ENCODE measurements at places on chromosomes 1 and 21.
A peak's percentile ranks its signal among the peaks of the same experiment; 100 is the strongest.

- DNase-seq: no peak
Measured at GRCh38 chr1:53639996-53640700, 98.8 kb downstream of the GLIS1 start.

DNA sequence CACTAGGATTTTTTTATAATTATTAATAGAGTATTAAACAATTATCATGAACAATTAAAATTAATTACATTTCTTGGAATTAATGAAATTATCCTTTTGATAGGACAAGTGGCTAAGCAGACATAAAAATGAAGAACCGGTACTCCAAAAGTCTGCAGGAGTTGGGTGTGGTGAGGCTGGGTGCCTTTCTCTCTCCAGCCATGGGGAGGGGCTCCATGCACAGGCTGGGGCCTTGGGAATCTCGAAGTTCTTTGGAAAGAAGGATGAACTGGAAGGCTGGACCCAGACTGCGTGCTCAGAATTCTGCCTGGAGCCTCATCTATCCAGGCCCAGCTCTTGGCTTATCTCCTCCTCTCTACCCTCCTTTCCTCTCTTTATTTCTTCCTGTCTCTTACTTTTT, 94.1 kb downstream of the ACTL8 start:
- DNase-seq: no peak

GRCh38 chr1:150551051-150551783, 2.0 kb downstream of the ADAMTSL4 start:
- DNase-seq: peak; percentile 7

GRCh38 chr1:78333502-78333901, 157.3 kb upstream of the PTGFR start:
- peak; percentile 60 for DNase-seq

DNA sequence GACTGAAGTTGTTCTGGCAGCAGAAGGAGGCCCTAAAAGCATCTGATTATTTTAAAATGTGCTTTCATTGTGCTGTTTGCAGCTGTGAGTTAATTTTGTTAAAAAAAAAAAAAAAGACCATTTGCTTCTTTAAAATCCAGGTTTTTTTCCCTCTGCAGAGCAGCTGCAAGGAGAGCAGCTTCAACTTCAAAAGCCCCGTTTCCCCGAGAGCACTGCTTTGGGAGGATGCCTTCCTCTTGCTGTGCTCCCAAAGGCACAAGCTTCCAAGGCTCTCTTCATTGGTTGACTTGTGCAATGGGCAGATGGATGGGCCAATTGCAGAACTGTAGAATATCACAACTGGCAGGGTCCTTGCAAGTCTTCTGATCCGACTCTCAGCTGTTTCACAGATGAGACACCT, 459.2 kb upstream of the PKN2 start:
- DNase-seq: no peak

GRCh38 chr1:213572912-213573647, 414.7 kb upstream of the PROX1 start:
- DNase-seq: no peak

DNA sequence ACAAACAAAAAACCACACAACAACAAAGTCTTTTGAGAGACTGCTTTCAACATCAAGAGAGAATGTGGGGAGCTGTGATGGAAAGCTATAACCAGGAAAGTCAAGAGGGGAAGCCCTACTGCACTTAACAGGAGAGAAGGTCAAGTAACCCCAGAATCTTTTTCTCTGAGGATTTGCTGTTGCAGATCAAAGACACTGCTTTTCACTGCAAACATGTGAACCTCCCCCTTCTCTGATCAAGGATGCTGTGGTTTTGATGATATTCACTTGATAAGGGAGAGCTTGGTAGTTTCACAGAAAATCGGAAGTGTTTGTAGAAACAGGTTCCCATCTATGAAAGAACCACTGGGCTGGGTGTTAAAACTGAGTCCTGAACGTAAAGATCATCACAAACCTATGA, 4.8 kb downstream of the ETV3 start:
- no peak for DNase-seq

DNA sequence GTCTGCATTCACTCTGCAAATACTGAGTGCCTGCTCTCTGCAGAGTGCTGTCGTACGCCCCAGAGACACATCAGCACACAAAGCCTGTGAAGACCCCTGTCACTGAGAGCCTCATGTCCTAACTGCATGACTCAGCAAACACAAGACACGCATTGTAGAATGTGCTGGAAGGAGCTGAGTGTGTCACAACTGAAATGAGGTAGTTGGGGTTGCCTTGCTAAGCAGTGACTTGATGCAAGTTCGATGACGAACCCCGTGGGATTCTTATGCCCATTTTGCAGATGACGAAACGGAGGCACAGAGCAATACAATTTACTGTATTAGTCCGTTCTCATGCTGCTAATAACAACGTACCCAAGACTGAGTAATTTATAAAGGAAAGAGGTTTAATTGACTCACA, 65.1 kb downstream of the RIPK4 start:
- DNase-seq: no peak

DNA sequence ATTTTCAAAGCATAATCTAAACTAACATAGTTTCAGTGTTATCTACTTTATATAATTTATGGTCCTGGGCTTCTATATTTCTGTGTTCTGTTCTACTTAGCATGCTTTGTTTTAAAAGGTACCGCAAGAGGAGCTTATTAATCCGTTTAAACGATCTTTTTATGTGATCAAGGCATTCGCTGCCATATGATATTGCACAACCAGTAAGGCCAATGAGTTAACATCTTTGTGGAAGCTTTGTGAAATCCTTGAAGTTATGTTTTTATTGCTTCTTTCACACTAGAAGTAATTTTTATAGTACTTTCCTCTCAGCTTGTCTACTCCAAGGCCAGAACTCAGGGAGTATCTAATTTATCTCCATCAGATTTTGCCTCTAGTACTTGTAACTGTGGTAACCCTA, 8.9 kb downstream of the LRRC8C start:
- no peak for DNase-seq

- no peak for DNase-seq
Measured at GRCh38 chr21:35705888-35706287, 354.4 kb downstream of the SETD4 start.

GRCh38 chr1:187236676-187237075, 407.9 kb downstream of the PLA2G4A start:
- DNase-seq: no peak

- DNase-seq: peak; percentile 71
Measured at GRCh38 chr1:203593723-203594122, 32.9 kb upstream of the ATP2B4 start.

DNA sequence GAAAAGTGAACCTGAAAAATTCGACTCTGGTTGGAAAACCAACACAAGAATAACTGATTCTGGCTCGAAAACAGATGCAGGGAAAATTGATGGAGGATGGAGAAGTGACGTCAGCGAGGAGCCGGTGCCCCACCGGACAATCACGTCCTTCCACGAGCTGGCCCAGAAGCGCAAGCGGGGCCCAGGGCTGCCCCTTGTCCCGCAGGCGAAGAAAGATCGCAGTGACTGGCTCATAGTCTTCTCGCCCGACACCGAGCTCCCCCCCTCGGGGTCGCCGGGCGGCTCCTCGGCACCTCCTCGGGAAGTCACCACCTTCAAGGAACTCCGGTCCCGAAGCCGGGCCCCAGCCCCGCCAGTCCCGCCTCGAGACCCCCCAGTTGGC, 1.9 kb downstream of the RUSC1 start:
- no peak for DNase-seq

GRCh38 chr1:198316546-198317100, 159.8 kb downstream of the NEK7 start:
- no peak for DNase-seq

GRCh38 chr1:151293093-151293492, 11.0 kb downstream of the ZNF687 start:
- DNase-seq: no peak

- no peak for DNase-seq
Measured at GRCh38 chr21:27326301-27326700, 359.4 kb upstream of the ADAMTS5 start.

- peak; percentile 80 for DNase-seq
Measured at GRCh38 chr1:156677616-156678596, 699 bp upstream of the NES start.

DNA sequence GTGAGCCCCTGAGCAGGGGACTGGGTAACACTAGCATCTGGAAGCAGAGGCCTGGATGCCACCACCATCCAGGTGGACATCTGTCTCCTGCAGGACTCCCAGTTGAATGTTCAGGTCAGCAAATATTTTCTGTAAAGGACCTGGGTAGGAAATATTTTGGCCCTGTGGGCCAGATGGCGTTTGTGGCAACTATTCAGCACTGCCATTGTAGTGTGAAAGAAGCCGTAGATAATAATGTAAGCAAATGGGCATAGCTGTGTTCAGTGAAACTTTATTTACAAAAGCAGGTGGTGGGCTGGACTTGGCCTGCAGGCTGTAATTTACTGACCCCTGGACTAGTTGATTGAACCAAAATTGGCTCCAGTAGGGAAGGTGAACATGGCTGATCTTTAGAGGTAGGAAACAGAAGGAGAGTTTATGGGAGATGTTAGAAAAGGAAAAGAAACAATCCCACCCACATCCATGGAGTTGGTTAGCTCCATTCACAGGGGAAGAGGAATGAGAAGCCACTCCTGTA, 20.0 kb upstream of the CD101 start:
- DNase-seq: no peak

- no peak for DNase-seq
Measured at GRCh38 chr1:105373681-105374080, 1624.0 kb downstream of the AMY1C start.

DNA sequence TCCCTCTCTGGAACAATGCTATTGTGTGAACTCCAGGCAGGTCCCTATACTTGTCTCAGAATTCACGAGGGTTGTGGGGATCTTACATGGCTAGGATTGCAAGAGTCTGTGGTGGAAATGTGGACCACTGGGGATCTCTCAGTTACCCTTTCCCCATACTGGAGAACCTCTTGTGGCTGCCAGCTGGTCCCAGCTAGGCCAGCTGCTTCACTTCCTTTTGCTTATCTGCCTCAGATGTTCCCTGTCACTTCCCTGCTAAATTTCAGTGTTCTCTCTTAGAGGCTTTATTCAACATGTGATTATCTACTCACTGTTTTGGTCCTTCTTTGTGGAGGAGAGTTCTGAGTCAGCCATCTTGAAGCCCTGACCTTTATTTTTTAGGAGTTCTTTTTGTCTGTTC, 75.9 kb upstream of the SAMD13 start:
- no peak for DNase-seq

DNA sequence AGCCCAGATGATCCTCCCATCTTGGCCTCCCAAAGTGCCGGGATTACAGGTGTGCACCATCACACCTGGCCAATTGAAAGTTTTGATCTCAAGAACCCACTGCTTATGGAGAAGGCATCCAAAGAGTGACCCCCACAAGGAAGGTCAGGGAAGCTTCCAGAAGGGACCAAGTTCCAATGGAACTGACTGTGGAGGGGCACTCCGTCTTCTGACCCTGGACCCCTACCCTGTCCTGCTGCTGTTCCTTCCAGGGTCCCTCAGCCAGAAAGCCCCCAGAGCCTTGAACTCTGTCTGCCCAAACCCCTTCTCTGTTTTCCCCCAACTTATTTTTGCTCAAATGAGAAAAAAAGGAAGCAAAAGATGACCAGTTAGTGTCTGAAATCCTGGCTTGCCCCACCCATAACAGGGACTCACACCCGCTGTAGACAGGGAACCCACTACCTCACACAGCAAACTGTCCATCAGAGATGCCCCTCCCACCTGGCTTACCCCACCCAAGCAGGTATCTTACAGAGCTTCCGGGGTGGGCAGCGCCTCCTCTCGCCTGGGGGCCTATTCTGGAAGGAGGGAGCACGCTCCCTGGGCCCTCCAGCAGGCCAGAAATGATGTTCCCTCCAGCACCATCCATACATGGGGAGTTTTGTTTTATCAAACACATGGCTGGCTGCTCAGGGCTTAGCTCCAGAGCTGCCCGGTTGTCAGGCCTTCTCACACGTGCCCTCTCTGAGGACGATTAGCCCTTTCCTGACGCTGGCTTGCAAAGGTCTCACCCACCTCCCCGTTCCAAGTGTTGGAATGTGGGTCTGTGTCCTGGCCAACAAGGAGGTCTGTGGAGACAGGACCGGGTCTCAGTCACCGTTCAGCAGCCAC, 3.1 kb upstream of the WNT3A start:
- no peak for DNase-seq

- no peak for DNase-seq
Measured at GRCh38 chr1:207412845-207413244, 41.3 kb upstream of the CR2 start.

DNA sequence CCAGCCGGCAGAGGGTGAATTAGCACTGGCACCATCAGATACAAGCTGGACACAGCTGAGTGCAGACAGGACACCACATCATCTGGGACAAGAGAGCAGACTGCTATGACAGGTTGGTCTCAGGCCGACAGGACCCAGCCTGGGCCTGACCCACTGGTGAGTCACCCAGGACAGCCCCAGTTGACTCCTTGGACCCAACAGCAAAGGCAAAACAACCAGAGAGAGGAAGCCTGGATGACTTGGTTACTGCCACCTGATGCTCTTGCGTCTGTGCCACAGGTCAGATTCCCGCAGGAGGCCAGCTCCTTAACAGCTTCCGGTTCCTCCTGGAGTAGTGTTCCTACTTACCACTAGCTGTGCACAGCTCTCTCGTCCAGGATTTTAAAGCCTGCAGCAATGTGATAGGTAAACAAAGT, 18.5 kb downstream of the CCN1 start:
- no peak for DNase-seq

- DNase-seq: no peak
Measured at GRCh38 chr1:112537456-112537855, 28.7 kb downstream of the WNT2B start.

DNA sequence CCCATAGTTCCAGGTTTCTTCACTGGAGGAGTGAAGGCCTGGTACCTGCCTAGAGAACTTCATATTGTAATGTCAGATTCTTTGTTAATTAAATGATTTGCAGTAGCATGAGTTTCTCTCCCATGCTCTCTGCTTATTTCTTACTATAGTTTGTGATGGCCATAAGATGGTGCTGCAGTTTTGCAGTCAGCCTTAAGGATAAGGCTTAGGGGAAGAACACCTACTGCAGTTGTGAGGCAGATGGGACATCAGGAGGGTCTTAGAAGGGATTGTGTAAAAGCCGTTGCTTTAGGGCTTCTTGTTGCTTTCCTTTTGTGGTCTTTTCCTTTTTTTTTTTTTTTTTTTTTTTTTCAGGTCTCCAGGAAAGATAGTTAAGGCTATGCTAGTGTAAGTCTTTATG, 61.8 kb downstream of the MACF1 start:
- peak; percentile 36 for DNase-seq

DNA sequence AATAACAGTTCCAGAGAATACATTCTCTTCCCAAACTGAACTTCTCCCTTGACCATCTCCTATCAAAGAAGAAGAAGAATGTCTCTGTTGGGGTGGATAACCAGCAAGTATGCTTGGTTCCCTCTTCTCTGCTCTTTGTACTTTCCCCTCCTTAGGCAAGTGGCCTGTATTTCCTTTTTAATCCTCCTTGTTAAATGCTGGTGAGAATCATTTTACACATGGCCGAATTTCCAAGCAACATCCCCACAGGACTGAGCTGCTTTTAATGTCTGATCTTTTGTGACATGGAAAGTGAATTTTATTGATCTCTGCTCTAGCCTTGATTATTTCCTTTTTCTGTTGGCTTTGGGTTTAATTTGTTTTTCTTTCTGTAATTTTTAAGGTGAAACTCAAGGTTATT, 336.7 kb downstream of the DUSP10 start:
- DNase-seq: no peak

- DNase-seq: no peak
Measured at GRCh38 chr1:2000850-2001249, 2.7 kb downstream of the CFAP74 start.

- no peak for DNase-seq
Measured at GRCh38 chr1:203402629-203403337, 51.9 kb upstream of the FMOD start.

- peak; percentile 74 for DNase-seq
Measured at GRCh38 chr1:2049225-2049717, 940 bp upstream of the PRKCZ start.

GRCh38 chr1:230152999-230153398, 86.0 kb downstream of the GALNT2 start:
- no peak for DNase-seq

Data from HT-29 (cell line).